ENCODE measurements at places on chromosomes 16 and 17. TPM values are rescaled to one million over a fixed set of nuclear protein-coding genes. Genes with fewer than 3 reads are reported as not detected.
A peak's percentile ranks its signal among the peaks of the same experiment; 100 is the strongest.

ACSM2A gene
- not detected for total RNA-seq

KRTAP4-1 gene
- total RNA-seq, result not detected

WFDC1 gene
- 18.9 TPM for total RNA-seq

CD300LB gene
- not detected for total RNA-seq

NOTUM gene
- total RNA-seq, result 7.4 TPM

DNA sequence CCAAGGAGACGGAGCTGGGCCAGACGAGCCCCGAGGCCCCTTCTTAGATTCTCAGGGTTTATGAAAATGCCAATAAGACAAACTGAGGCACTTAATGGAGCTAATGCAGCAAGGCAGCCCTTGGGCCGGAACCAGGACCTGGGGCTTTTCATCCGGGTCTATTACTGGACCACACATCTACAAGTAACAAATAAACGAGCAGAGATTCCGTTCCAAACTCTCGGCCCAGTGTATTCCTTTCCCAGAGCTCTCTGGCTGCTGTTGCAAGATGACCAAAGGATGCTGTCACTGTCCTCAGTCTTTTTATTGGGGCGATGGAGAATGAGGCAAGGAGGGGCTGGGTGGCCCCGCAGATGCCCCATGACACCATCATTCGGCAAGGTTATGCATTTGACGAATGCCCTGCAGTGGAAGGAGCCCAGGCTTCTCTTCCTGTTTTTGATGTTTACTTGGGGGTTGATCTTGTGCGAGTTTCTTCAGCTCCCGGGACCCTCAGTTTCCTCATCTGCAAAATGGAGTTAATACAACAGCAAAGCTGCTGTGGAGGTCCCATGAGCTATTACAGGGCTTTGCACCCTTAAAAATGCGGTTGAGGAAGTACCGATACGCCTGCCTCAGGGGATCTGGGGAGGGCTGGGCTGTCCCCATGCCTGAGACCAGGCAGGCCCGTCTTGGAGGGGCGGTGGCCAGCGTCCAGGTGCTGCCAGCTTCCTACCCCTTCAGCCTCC, 1.1 kb upstream of the NTN1 start:
- no peak overlapping the region for H3K27ac ChIP-seq
- DNase-seq, result no peak
- H3K4me1 ChIP-seq, result peaks cover 12% of the 10 kb centered on the region

- no peak for DNase-seq
- H3K4me3 ChIP-seq, result no peak overlapping the region
- H3K27me3 ChIP-seq, result no peaks in the 10 kb centered on the region
- no peak overlapping the region for H3K27ac ChIP-seq
- peaks cover 45% of the 10 kb centered on the region for H3K4me1 ChIP-seq
These were observed 83.1 kb downstream of the RTN4RL1 start for GRCh38 chr17:1942066-1942365.

GRCh38 chr17:83025636-83026280, 53.7 kb upstream of the METRNL start:
- H3K4me3 ChIP-seq, result no peak overlapping the region
- H3K27ac ChIP-seq, result no peak overlapping the region
- H3K4me1 ChIP-seq, result peaks cover 3% of the 10 kb centered on the region
- no peaks in the 10 kb centered on the region for H3K27me3 ChIP-seq
- H3K36me3 ChIP-seq, result no peaks in the 10 kb centered on the region
- DNase-seq, result no peak

DNA sequence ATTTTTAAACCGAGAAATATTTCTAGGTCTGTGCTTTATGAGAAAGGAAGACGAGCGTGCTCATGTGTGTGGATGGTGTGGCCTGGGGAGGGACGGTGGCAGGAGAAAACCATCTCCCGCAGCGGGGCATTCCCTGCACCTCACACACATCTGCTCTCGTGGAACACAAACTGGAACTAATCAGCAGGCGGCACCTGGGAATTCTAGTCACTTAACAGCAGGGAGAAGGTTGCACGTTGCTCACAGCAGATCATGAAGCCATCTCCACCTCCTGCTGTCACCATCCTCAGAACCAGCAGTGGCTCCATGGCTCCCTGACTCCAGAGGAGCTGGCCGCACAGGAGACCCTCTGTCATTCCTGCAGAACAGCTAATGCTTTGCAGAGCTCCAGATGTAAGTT, 35.2 kb downstream of the ADCY9 start:
- DNase-seq, result no peak
- H3K27me3 ChIP-seq, result no peaks in the 10 kb centered on the region
- H3K27ac ChIP-seq, result no peak overlapping the region
- H3K4me1 ChIP-seq, result peaks cover 6% of the 10 kb centered on the region

- no peaks in the 10 kb centered on the region for H3K4me1 ChIP-seq
- no peak for DNase-seq
- H3K4me3 ChIP-seq, result no peak overlapping the region
- no peaks in the 10 kb centered on the region for H3K27me3 ChIP-seq
These were observed 17.1 kb downstream of the ACLY start for GRCh38 chr17:41901646-41902045.

DNA sequence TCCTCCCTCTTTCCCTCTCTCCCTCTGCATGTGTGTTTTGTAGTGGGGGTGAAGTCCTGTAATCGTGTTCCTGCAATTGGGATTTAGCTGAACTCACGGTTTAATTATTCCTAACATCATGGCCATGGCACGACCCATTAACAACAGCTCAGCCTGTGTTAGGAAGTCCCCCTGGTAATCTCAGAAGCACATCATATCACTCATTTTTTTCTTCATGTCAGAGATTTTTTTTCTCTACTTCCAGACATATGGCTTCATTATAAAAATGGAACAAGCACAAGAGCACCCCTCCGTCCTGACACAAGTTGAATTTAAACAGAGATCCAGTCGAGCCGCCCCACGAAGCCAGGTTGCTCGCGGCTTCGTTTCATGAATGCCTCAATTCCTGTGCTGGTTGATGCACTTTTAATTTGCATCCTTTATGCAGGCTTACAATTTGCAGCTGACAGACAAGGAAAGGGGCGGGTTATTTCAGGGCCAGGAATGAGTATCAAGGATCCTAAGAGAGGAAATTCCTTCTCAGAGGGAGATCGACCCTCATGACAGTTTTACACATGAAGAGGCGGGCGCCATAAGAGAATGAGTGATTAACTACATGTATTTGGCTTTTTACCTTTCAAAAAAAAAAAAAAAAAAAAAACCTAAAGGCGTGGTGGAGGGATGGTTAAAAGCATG, 192.9 kb downstream of the MAF start:
- no peak for DNase-seq
- no peaks in the 10 kb centered on the region for H3K27me3 ChIP-seq
- H3K27ac ChIP-seq, result no peak overlapping the region
- no peaks in the 10 kb centered on the region for H3K36me3 ChIP-seq
- no peak overlapping the region for H3K4me3 ChIP-seq

- no peaks in the 10 kb centered on the region for H3K36me3 ChIP-seq
- peak; percentile 91 for DNase-seq
- H3K4me3 ChIP-seq, result no peak overlapping the region
- peaks cover 40% of the 10 kb centered on the region for H3K4me1 ChIP-seq
- no peaks in the 10 kb centered on the region for H3K27me3 ChIP-seq
These were observed 29.1 kb downstream of the LDHD start for GRCh38 chr16:75087375-75087979.

DNA sequence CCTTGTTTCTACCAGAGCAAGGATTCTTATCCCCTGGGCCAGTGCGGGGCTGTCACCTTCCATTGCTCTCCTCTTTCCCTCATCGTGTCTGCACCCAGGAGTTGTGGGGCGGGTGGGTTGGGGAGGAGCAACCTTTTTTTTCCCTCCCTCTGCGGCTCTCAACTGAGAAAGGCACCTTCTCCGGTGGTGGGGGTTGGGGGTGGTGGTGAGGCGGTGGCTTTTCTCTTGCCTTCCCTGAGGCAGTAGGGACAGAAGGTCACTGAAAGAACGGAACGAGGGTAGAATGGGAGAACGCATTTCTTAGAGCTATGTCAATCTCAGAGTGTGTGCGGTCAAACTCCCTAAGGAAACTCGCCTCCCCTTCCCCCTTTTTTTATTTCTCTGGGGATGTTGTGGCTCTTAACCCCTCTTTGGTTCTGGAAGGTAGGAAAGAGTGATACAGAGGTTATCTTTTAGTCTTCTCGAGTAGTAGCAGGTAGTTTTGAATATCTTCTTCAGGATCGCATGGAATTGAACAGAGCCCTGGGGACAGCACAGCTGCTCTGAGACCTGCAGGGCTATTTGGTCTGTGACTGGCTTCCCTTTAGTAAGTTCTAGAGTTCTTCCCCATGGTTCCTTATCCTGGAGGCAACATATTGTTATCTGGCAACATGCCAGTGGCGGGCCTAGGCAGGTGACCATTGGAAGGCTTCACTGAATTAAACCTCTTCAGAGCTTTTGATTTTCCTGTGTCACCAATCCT, 994 bp downstream of the CLTC start:
- H3K4me3 ChIP-seq, result peak overlapping the region; percentile 89
- H3K27ac ChIP-seq, result peak overlapping the region; percentile 99
- H3K27me3 ChIP-seq, result no peaks in the 10 kb centered on the region
- DNase-seq, result peak; percentile 44
- no peaks in the 10 kb centered on the region for H3K36me3 ChIP-seq

DNA sequence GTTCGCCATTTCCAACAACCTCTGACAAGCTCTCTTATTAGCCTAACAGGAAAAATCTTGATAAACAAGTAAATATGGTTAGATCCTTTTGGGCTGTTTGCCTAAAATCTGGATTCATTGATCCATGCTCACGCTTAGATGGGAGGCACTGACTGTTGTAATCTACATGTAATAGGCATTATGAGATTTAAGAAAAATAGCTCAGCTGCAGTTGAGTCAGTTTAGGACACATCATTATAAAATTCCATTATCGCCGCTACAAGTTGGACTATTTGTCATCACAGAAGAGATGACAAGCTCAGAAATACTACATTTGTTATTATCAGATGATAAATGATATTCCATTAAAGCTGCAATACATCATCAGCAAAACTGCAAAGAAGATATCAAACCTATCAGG, 524.0 kb downstream of the TOX3 start:
- no peaks in the 10 kb centered on the region for H3K4me1 ChIP-seq
- H3K27ac ChIP-seq, result no peak overlapping the region
- no peaks in the 10 kb centered on the region for H3K36me3 ChIP-seq

GRCh38 chr16:72066747-72067146, 3.7 kb downstream of the HPR start:
- no peaks in the 10 kb centered on the region for H3K36me3 ChIP-seq
- peaks cover 13% of the 10 kb centered on the region for H3K4me1 ChIP-seq
- DNase-seq, result peak; percentile 64
- no peak overlapping the region for H3K4me3 ChIP-seq
- H3K27me3 ChIP-seq, result no peaks in the 10 kb centered on the region

DNA sequence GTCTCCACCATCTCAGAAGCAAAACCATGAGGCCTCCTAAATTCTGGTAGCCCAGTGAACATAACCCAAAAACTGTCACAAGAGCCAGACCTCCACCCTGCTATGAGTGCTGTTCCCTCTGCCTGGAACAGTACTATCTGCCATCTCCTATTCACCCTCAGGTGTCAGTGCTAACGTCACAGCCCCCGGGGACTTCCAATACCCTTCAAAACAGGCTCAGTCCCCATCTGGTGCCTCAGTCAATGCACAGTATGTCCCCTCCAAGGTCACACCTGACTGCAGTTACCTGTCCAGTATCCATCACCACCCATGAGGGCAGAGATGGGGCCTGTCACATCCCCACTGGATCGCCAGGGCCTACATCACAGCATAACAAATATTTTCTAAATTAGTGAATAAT, 11.5 kb downstream of the CREBBP start:
- no peaks in the 10 kb centered on the region for H3K27me3 ChIP-seq
- no peak for DNase-seq
- no peaks in the 10 kb centered on the region for H3K36me3 ChIP-seq
- H3K4me3 ChIP-seq, result no peak overlapping the region
- H3K27ac ChIP-seq, result no peak overlapping the region

DNA sequence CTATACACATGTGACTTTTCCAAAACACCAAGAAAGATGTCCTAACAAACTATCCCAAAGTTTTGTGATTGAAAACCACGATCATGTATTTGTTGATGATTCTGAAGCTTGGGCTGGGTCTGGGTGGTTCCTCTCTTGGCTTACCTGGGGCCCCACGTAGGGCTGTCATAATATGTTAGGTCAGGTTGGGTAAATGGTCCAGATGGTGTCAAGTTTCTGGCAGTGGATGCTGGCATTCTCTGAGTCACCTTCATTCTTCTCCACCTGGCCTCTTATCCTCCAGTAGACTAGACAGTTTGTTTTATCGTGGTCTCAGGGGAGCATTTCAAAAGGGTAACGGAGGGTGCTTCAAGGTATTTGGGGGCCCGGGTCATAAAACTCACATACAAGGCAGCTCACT, 39.4 kb downstream of the SYCE1L start:
- H3K27ac ChIP-seq, result no peak overlapping the region
- no peaks in the 10 kb centered on the region for H3K36me3 ChIP-seq
- DNase-seq, result no peak
- H3K4me1 ChIP-seq, result no peaks in the 10 kb centered on the region
- H3K4me3 ChIP-seq, result no peak overlapping the region

- H3K27ac ChIP-seq, result no peak overlapping the region
- peak; percentile 13 for DNase-seq
- no peak overlapping the region for H3K4me3 ChIP-seq
- peaks cover 87% of the 10 kb centered on the region for H3K27me3 ChIP-seq
- H3K36me3 ChIP-seq, result no peaks in the 10 kb centered on the region
These were observed 5.2 kb upstream of the DLX4 start for GRCh38 chr17:49963626-49964302.

GRCh38 chr16:57413301-57413730, 8.7 kb downstream of the CCL17 start:
- H3K27ac ChIP-seq, result no peak overlapping the region
- no peaks in the 10 kb centered on the region for H3K27me3 ChIP-seq
- no peaks in the 10 kb centered on the region for H3K4me1 ChIP-seq
- no peak for DNase-seq

GRCh38 chr17:71869293-71869692, 251.5 kb upstream of the SOX9 start:
- peaks cover 30% of the 10 kb centered on the region for H3K4me1 ChIP-seq
- peak overlapping the region; percentile 80 for H3K27ac ChIP-seq
- no peak overlapping the region for H3K4me3 ChIP-seq

DNA sequence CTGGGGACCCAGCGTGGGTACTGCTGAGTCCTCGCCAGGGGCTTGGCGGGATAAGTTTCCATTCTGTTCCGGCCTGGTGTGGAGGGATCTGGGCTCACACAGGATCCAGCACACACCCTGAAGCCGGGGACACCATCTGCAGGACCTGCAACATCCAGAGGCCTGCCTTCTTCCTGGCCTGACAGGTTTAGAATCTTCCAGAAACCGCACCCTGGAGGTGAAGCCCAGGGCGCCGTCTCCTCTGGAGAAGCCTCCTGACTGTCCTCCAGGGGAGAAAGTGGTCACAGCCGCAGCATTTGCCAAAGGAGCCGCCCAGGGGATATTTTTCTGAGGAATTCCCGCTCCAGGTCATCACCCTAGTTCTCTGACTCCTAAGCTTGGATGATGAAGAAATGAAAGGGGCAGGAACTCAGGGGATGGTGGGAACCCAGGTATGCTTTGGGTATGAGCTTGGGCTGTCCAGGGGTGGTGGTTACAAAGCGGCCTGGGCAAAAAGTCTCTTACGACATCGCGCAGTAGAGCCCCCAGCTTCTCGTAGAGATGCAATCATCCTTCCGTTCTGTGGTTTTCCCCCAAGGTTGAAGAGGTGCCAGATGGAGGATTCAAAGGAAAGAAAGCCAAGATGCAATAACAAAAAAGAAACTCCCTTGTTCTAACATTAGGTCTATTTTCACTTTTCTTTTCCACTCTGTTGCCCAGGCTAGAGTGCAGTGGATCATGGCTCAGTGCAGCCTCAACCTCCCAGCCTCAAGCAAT, 9.1 kb upstream of the CRISPLD2 start:
- no peaks in the 10 kb centered on the region for H3K4me1 ChIP-seq
- H3K4me3 ChIP-seq, result no peak overlapping the region
- H3K27ac ChIP-seq, result no peak overlapping the region
- peak; percentile 94 for DNase-seq
- no peaks in the 10 kb centered on the region for H3K36me3 ChIP-seq
